ENCODE measurements at places on chromosomes 3 and 15. TPM values are rescaled to one million over a fixed set of nuclear protein-coding genes. Genes with fewer than 3 reads are reported as not detected.

The AMIGO3 gene
- 0.56 TPM for total RNA-seq

The TGM4 gene
- total RNA-seq = 0.12 TPM

The SAMD7 gene
- not detected for total RNA-seq

The ARHGEF26 gene
- 6.7 TPM for total RNA-seq

The PAQR9 gene
- total RNA-seq = 4.1 TPM

The CNBP gene
- total RNA-seq = 343 TPM

The GRK7 gene
- total RNA-seq = not detected

The CHAC1 gene
- total RNA-seq = 5.5 TPM

The SLC12A1 gene
- total RNA-seq = not detected

The FILIP1L gene
- 0.16 TPM for total RNA-seq

The CNTN3 gene
- total RNA-seq = not detected
